ENCODE measurements at places on chromosomes 5 and 9. TPM values are rescaled to one million over a fixed set of nuclear protein-coding genes. Genes with fewer than 3 reads are reported as not detected.

PJA2 gene
- 30.8 TPM for polyA plus RNA-seq

TLR4 gene
- polyA plus RNA-seq: 0.51 TPM

KCNN2 gene
- not detected for polyA plus RNA-seq

ANKRD55 gene
- 0.07 TPM for polyA plus RNA-seq

ADAMTS2 gene
- not detected for polyA plus RNA-seq

SPATA31D4 gene
- not detected for polyA plus RNA-seq

FRRS1L gene
- polyA plus RNA-seq: not detected

OR13C9 gene
- not detected for polyA plus RNA-seq

LHX2 gene
- 0.66 TPM for polyA plus RNA-seq

NEK6 gene
- 40.0 TPM for polyA plus RNA-seq

ASPN gene
- polyA plus RNA-seq: not detected

PCDHB10 gene
- not detected for polyA plus RNA-seq

KIF4B gene
- not detected for polyA plus RNA-seq

ARID3C gene
- not detected for polyA plus RNA-seq

BHMT2 gene
- not detected for polyA plus RNA-seq

ENC1 gene
- 12.1 TPM for polyA plus RNA-seq

ERAP2 gene
- 18.5 TPM for polyA plus RNA-seq

IL5 gene
- polyA plus RNA-seq: not detected

FOXD4 gene
- 0.07 TPM for polyA plus RNA-seq

OSMR gene
- not detected for polyA plus RNA-seq

SEMA4D gene
- 53.6 TPM for polyA plus RNA-seq

TOMM5 gene
- polyA plus RNA-seq: 30.6 TPM

PCDHB4 gene
- polyA plus RNA-seq: not detected

FIBCD1 gene
- not detected for polyA plus RNA-seq

SLCO6A1 gene
- polyA plus RNA-seq: not detected

FAM200C gene
- 0.28 TPM for polyA plus RNA-seq

TBC1D2 gene
- polyA plus RNA-seq: 5.3 TPM

INSL4 gene
- not detected for polyA plus RNA-seq

GPR150 gene
- polyA plus RNA-seq: 0.30 TPM

TRMO gene
- polyA plus RNA-seq: 16.9 TPM

NUTM2G gene
- polyA plus RNA-seq: not detected

GMCL2 gene
- polyA plus RNA-seq: not detected

SGCD gene
- not detected for polyA plus RNA-seq

SLC2A6 gene
- polyA plus RNA-seq: 108 TPM
